ENCODE measurements at places on chromosomes 12 and 14. TPM values are rescaled to one million over a fixed set of nuclear protein-coding genes. Genes with fewer than 3 reads are reported as not detected.

Gene AQP6
- not detected for total RNA-seq

Gene DTX1
- not detected for total RNA-seq

Gene CCDC38
- total RNA-seq = not detected

Gene KLRC1
- 0.15 TPM for total RNA-seq

Gene LRRC9
- total RNA-seq = not detected

Data from smooth muscle cell of trachea (primary cell).